ENCODE measurements at places on chromosomes 16 and 17. TPM values are rescaled to one million over a fixed set of nuclear protein-coding genes. Genes with fewer than 3 reads are reported as not detected.

The MMP25 gene
- polyA plus RNA-seq = 14.8 TPM

The SPATA22 gene
- polyA plus RNA-seq = 0.06 TPM

The KREMEN2 gene
- 7.0 TPM for polyA plus RNA-seq

The SPATA32 gene
- polyA plus RNA-seq = 0.11 TPM

The LIG3 gene
- 76.5 TPM for polyA plus RNA-seq

The ZNF598 gene
- polyA plus RNA-seq = 43.0 TPM

The MPP3 gene
- polyA plus RNA-seq = 3.1 TPM

The C16orf89 gene
- polyA plus RNA-seq = 9.9 TPM

The KRTAP2-3 gene
- not detected for polyA plus RNA-seq

The CRYBA1 gene
- not detected for polyA plus RNA-seq

The PSME3IP1 gene
- 117 TPM for polyA plus RNA-seq

The KCNH6 gene
- polyA plus RNA-seq = 5.0 TPM

The G6PC1 gene
- not detected for polyA plus RNA-seq

The NOD2 gene
- polyA plus RNA-seq = 0.42 TPM

The CCT6B gene
- 0.67 TPM for polyA plus RNA-seq

The SSH2 gene
- polyA plus RNA-seq = 5.4 TPM

The PLEKHM1 gene
- polyA plus RNA-seq = 7.6 TPM

The NPIPA5 gene
- polyA plus RNA-seq = 3.5 TPM

The FNDC8 gene
- polyA plus RNA-seq = not detected

The PRSS27 gene
- 10.5 TPM for polyA plus RNA-seq

The ADGRG3 gene
- polyA plus RNA-seq = 0.98 TPM

The PYDC1 gene
- 5.9 TPM for polyA plus RNA-seq

The TNFRSF13B gene
- polyA plus RNA-seq = not detected

The HP gene
- polyA plus RNA-seq = not detected

The AANAT gene
- polyA plus RNA-seq = 0.53 TPM

The SMTNL2 gene
- 4.6 TPM for polyA plus RNA-seq

The CDT1 gene
- polyA plus RNA-seq = 141 TPM

The FOXN1 gene
- polyA plus RNA-seq = not detected

The CDK10 gene
- 49.5 TPM for polyA plus RNA-seq

The PDILT gene
- not detected for polyA plus RNA-seq

The KCNJ18 gene
- polyA plus RNA-seq = not detected

The KIF18B gene
- polyA plus RNA-seq = 39.0 TPM

The GSG1L2 gene
- polyA plus RNA-seq = not detected

The CPHXL2 gene
- polyA plus RNA-seq = not detected

The SUPT4H1 gene
- polyA plus RNA-seq = 115 TPM

The TUBB3 gene
- 393 TPM for polyA plus RNA-seq

The TPSG1 gene
- not detected for polyA plus RNA-seq

The CLDN6 gene
- 1,115 TPM for polyA plus RNA-seq

The STARD3 gene
- 116 TPM for polyA plus RNA-seq

The PRCD gene
- 0.77 TPM for polyA plus RNA-seq

The PROCA1 gene
- polyA plus RNA-seq = 26.3 TPM

The ZP2 gene
- not detected for polyA plus RNA-seq

The FAM83G gene
- 21.3 TPM for polyA plus RNA-seq

The DHRS7B gene
- polyA plus RNA-seq = 27.9 TPM

The METTL9 gene
- 45.4 TPM for polyA plus RNA-seq

The KRTAP3-2 gene
- not detected for polyA plus RNA-seq

The GPRC5C gene
- 58.7 TPM for polyA plus RNA-seq

The HEXD gene
- 33.7 TPM for polyA plus RNA-seq

The PRR29 gene
- 0.83 TPM for polyA plus RNA-seq

The NXN gene
- polyA plus RNA-seq = 205 TPM

The FOXL1 gene
- 0.03 TPM for polyA plus RNA-seq

The DNAI2 gene
- polyA plus RNA-seq = 0.24 TPM

The GUCY2D gene
- 0.31 TPM for polyA plus RNA-seq

The DHRS7C gene
- polyA plus RNA-seq = not detected
